Hair follicular keratinocyte (primary cell): ENCODE measurements at places on chromosomes 13 and 19. TPM values are rescaled to one million over a fixed set of nuclear protein-coding genes. Genes with fewer than 3 reads are reported as not detected.

SHD gene
- total RNA-seq = not detected in 2 replicates

ZNF524 gene
- 20.2 and 24.9 TPM in 2 replicates for total RNA-seq

NR2F6 gene
- total RNA-seq = 77.4 and 94.2 TPM in 2 replicates

ZNF135 gene
- total RNA-seq = 0.46 and 3.0 TPM in 2 replicates

IL4I1 gene
- total RNA-seq = not detected in 2 replicates

EPN1 gene
- 107 and 117 TPM in 2 replicates for total RNA-seq

RASGRP4 gene
- total RNA-seq = not detected in 2 replicates

SLITRK6 gene
- total RNA-seq = 3.4 and 6.4 TPM in 2 replicates

CCDC70 gene
- not detected in 2 replicates for total RNA-seq

DACH1 gene
- total RNA-seq = not detected in 2 replicates

MAP4K1 gene
- 0.15 and 0.47 TPM in 2 replicates for total RNA-seq

STARD13 gene
- total RNA-seq = 4.9 and 7.3 TPM in 2 replicates

CDC42EP5 gene
- total RNA-seq = 30.2 and 68.9 TPM in 2 replicates

PRSS57 gene
- not detected in 2 replicates for total RNA-seq

KIR2DL3 gene
- total RNA-seq = not detected in 2 replicates

NCCRP1 gene
- total RNA-seq = 0.72 and 1.3 TPM in 2 replicates

KXD1 gene
- total RNA-seq = 176 and 181 TPM in 2 replicates

ACER1 gene
- total RNA-seq = not detected in 2 replicates

FUZ gene
- total RNA-seq = 11.5 and 13.8 TPM in 2 replicates

PPP1R15A gene
- 22.4 and 61.8 TPM in 2 replicates for total RNA-seq

SHISA2 gene
- 5.0 and 7.2 TPM in 2 replicates for total RNA-seq

DAND5 gene
- not detected in 2 replicates for total RNA-seq

SPATA13 gene
- total RNA-seq = 0.23 and 1.0 TPM in 2 replicates

IRGC gene
- not detected in 2 replicates for total RNA-seq

PSENEN gene
- 28.4 and 34.8 TPM in 2 replicates for total RNA-seq

SERPINE3 gene
- total RNA-seq = 0.04 TPM in 1 of 2 replicates, not detected in the other

ADAMTSL5 gene
- total RNA-seq = 2.7 and 11.0 TPM in 2 replicates

TLE2 gene
- total RNA-seq = 0.11 and 1.5 TPM in 2 replicates

SLC25A41 gene
- total RNA-seq = not detected in 2 replicates

IZUMO2 gene
- not detected in 2 replicates for total RNA-seq

MYBPC2 gene
- total RNA-seq = not detected in 2 replicates

KLK14 gene
- total RNA-seq = 0.23 TPM in 1 of 2 replicates, not detected in the other

TMEM59L gene
- total RNA-seq = not detected in 2 replicates

ZNF20 gene
- total RNA-seq = 0.61 and 3.0 TPM in 2 replicates

CD37 gene
- total RNA-seq = not detected in 2 replicates

SERP2 gene
- total RNA-seq = 2.4 and 5.3 TPM in 2 replicates
